ENCODE measurements at places on chromosomes 11 and 22.

- DNase-seq, result no peak
Observed at GRCh38 chr11:468493-468892, 18.4 kb downstream of the PTDSS2 start.

- DNase-seq, result no peak
Observed at GRCh38 chr11:34148504-34149165, 43.2 kb downstream of the NAT10 start.

DNA sequence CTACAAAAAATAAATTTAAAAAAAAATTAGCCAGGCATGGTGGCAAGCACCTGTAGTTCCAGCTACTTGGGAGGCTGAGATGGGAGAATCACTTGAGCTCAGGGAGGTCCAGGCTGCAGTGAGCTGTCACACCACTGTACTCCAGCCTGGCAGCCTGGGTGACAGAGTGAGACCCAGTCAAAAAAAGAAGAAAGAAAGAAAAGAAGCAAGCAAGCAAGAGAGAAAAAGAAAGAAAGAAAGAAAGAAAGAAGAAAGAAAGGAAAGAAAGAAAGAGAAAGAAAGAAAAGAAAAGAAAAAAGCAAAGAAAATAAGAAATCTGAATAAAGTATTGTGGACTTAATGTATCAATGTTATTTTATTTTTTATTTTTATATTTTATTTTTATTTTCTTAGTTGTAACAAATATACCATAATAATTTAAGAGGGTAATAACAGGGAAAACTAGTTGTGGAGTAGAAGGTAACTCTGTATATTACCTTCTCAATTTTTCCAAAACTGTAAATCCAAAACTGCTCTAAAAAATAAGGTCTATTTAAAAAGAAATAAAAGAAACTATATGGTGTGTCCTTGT lies 1.1 kb upstream of the ZNF215 start:
- no peak for DNase-seq

DNA sequence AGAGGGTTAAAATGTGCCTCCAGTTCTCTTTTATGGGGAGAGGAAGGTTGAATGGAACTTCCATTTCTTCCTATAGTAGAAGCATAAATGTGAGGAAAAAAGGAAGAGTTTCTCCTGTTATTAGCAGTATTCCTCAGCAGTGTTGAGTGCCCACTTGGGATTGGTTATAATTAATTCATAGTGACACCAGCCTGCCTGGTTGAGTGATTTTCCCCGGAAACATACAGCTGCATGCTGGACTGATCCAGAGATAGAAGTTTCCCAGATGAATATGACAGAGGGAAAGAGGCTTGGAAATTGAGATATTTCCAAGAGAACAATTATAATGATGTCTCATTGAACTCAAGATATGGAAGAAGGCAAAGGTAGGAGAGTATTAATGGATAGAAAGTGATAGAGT lies 28.3 kb downstream of the RAB39A start:
- no peak for DNase-seq

GRCh38 chr11:838441-839279 lies 3.7 kb downstream of the POLR2L start:
- DNase-seq, result no peak

Data from Ammon's horn (tissue), 1 donor.